ENCODE measurements at places on chromosomes 1 and 21.
A peak's percentile ranks its signal among the peaks of the same experiment; 100 is the strongest.

DNA sequence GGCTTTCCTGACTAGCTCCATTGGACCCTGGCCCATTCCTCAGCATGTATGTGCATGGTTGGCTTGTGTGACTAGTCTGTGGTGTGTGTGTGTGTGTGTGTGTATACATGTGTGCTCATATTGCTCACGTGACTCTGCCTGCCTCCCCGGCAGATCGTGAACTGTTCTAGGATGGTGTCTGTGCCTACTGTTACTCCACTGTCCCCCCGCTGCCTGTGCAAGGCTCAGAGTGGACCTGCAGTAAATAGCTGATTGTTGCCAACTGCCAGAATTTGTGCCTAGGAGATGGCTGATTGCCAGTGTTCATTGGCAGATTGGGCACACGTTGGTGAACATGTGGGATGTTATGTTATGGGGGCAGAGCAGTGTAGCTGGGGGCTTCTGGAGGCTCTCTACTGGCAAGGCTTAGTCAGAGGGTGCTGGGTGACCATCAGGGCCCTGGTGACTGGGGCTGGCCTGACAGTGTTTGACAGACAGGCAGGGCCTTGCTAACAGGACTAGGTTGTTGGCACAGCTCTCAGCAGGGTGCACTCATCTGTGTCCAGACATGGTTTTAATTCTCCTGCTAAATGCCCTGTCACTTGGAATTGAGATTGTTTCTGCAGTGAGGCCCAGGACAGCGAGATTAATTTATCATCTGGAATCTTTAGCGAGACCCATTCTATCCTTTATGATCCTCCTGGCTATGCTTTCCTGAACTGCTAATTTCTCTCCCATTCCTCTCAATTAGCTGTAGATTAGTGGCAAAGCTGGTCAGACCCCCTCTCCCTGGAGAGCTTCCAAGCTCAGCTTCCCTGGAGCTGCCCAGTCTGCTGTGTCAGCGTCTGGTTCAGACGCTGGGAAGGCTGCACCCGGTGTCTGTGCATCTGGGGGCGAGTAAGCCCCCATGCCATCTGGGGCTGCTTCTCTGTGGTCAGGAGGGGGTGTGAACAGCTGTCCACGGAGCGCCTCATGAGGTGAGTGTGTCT, 20.8 kb downstream of the SLC6A17 start:
- peak; percentile 78 for DNase-seq

GRCh38 chr1:226681652-226682493, 57.2 kb downstream of the ITPKB start:
- DNase-seq = no peak

DNA sequence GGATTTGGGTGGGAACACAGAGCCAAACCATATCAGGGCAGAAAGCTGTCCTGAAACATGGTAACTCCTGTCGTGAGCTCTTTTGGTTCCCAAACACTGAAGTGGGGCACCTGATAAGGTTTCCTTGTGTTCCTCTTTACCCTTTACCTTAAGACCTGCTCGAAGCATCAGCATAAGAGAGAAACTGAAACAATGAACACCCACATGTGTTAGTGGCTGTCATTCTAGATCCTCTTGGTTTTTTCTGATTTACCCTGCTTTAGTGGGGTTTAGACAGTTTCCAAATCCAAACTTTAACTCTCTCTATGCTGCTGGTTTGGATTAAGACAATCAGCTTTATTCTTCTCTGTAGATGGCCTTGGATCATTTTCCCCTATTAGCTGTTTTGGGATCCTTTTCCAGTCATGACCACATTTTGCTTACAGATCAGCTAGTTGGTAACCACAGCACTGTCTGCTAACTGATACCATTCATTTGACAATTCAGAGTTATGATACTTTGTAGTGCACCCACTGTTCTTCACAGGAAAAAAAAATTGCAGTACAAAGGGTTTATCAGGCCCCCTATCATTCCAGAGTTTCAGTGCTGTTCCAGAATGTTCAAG, 975 bp upstream of the MNDA start:
- DNase-seq = no peak

DNA sequence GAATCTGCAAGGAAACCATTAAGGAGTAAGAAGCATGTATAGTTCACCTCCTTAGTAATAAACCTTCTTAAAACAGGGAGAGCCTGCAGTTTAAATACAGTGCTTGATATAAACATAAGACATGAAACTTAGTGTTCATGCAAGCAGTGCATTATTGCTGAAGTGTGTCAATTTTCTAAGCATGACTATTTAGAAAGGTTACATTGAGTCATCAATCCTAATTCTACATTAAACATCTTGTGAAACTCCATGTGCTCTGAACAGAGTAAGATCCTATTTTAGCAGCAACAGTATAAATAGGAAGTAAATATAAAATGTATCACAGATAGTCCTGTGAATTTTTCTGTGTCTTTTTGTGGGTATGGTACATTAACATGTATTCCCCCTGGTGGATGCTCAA, 135.5 kb downstream of the ESRRG start:
- no peak for DNase-seq

DNA sequence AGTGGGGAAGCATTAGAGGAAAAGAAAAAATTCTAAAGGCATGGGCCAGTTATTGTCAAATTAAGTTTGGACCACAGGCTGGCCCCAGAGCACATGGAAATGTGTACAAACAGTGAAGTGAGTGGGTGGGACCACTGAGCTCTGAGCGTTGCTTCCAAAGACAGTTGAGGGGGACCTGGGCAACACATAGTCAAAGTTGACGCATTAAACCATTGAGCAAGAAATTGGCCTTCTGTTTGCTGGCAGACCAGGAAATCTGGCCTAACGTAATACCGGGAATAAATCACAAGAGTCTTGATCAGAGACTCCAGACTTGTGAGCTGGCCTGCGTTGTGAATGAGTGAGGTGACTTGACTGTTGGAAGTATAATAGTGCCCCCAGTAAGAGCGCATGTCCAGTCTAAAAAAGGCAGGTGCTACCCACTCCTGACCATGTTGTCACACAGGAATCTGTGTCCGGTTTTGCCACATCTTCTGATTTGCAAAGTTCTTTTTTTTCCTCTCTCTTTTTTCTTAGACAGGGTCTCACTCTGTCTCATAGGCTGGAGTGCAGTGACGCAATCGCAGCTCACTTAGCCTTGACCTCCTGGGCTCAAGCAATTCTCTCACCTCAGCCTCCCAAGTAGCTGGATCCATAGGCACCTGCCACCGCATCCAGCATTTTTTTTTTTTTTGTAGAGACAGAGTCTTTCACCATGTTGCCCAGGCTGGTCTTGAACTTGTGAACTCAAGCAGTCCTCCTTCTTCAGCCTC, 10.7 kb downstream of the EPHB2 start:
- no peak for DNase-seq

GRCh38 chr1:38560457-38560856, 299.1 kb downstream of the RRAGC start:
- DNase-seq = no peak

DNA sequence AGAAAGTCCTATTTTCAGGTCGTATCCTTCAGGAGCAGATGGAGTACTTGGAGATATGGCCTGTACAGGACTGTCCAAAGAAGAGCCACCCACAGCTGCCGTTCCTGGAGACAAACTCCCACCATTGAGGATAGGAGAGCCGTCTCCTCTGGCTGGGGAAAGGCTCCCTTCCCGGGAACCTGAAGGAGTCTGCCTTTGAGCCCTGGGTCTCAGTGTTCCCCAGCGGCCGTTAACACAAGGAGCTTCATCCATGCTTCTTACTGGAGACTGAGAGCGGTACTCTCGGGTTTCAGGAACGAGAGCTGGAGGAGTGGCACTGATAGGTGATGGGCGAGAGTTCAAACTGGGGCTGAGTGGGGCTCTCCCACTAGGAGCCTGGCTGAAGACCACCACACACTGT, 14.4 kb upstream of the CPLANE2 start:
- no peak for DNase-seq

DNA sequence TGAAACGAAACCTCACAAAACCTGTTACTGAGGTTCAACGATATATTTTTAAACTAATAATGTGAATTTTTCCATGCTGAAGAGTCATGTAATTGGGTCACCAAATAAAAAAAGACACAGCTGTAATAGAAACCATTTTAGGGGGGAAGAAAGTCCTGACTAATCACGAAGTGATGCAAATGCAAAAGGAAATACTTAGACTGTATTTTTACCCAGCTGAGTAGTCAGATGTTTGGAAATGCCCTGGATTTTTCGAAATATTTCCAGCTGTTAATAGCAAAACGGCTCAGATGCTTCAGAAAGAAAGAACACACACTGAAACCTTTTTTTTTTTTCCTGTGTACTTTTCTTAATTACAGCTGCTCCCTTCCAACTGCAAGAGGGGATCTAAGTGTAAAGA, 210.3 kb downstream of the SETD4 start:
- DNase-seq = no peak

GRCh38 chr1:43018121-43018520, 59.5 kb upstream of the SLC2A1 start:
- DNase-seq = no peak

DNA sequence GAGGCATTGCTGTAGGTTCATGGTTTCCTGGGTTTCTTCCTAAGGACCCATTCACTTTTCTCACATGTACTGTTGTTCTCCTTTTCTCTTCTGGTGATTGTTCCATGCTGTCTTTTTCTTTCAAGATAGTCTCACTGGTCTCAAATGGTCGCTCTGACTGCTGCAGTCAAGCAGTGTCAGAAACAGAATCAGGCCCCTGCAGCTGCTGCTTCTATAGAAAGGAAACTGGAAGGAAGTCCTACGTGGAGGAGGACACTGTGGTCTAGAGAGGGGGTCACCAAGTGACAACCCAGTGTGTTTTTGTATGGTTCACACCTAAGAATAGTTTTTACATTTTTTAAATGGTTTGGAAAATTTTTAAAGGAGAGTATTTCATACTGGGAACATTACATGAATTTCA, 2.4 kb downstream of the NECAP2 start:
- no peak for DNase-seq

GRCh38 chr1:170768929-170769328, 105.0 kb downstream of the PRRX1 start:
- DNase-seq = no peak

- DNase-seq = no peak
Measured at GRCh38 chr1:93016171-93016570, 54.9 kb upstream of the DIPK1A start.
